ENCODE measurements at places on chromosomes 13 and 19. TPM values are rescaled to one million over a fixed set of nuclear protein-coding genes. Genes with fewer than 3 reads are reported as not detected.

DNA sequence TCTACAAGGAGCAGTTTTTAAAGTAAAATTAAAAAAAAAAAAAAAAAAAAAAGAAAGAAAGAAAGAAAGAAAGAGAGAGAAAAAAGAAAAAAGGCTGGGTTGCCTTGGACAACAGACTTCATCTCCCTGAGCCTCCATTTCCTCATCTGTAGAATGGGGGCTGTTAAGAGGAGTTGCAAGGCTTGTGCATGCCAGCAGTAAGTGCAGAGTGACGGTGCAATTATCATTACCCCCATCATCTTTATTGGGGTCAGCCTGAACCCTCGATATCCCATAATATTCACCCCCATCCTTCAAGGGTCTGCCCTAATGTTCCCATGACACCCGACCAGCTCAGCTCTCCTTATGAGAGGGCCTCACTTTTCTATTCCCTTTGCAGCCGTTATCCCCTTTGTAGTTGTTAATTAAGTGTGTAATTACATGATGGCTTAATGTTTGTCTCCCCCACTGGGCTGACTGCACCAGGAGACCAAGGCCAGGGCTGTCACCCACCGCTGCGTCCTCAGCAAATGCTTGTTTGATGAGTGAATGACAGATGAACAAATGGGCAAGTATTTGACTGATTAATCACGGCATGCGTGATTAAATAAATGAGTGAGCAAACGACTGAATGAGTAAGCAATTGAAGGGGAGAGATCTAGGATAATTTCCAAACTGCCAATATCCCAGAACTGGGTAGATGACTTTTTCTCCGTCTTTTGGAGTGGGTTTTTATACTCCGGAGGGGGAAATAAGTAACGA lies 10.1 kb downstream of the FOSB start:
- H3K27me3 ChIP-seq, result peaks cover 7% of the 10 kb centered on the region
- DNase-seq, result peak; percentile 47
- H3K27ac ChIP-seq, result peak overlapping the region; percentile 98
- peak overlapping the region; percentile 52 for H3K4me3 ChIP-seq

PIAS4 gene
- total RNA-seq, result 35.7 TPM

- no peak for DNase-seq
- no peak overlapping the region for H3K4me3 ChIP-seq
- H3K27ac ChIP-seq, result no peak overlapping the region
- H3K4me1 ChIP-seq, result no peaks in the 10 kb centered on the region
Measured at GRCh38 chr19:32859591-32859990, 10.0 kb downstream of the SLC7A9 start.

DNA sequence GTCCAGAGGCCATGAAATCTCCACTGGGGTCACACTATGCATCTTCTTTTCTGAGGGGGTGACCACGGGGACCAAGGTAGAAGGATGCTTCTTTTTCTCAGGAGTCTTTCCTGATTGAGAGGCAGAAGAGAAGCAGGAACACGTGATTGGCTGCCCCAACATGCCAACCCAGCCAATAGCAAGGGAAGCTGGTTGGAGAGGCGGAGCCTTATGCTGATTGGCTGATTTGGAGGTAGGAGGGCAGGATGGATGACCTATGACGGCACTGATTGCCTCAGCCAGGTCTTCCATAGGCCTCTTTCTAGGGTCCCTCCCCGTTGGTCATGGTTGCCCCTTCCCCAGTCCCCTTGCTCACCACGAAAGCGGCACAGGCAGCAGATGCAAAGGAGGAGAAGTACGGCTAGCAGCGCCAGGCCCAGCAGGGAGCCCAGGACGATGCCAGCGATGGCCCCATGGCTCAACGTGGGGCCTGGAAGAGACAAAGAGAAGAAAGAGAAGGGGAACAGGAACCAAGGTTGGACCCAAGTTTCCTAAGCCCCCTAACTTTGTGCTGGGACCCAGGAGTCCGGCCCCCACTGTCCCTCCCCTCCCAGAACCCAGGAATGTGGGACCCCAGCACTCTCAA lies 8.0 kb downstream of the VSIG10L start:
- no peak overlapping the region for H3K4me3 ChIP-seq
- no peaks in the 10 kb centered on the region for H3K27me3 ChIP-seq
- no peak overlapping the region for H3K27ac ChIP-seq
- no peak for DNase-seq
- H3K36me3 ChIP-seq, result peaks cover 5% of the 10 kb centered on the region

DNA sequence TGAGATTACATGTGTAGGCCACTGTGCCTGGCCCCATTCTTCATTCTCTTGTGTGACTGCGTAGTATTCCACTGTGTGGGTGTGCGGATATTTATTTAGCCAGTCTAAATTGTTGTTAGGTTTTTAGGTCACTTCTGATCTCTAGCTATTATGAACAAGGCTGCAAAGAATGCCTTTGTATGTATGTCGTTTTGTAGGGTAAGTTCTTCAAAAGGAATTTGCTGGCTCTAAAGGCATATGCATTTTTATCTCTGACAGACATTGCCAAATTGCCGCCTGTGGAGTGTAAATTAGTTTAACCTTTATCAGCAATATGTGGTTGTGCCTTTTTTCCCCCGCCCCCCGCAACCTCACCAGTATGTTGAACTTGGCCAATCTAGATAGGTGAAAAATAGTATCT lies 30.3 kb upstream of the EHD2 start:
- H3K27me3 ChIP-seq, result no peaks in the 10 kb centered on the region
- no peak overlapping the region for H3K4me3 ChIP-seq
- DNase-seq, result no peak
- peaks cover 17% of the 10 kb centered on the region for H3K36me3 ChIP-seq
- H3K4me1 ChIP-seq, result no peaks in the 10 kb centered on the region

- H3K4me1 ChIP-seq, result no peaks in the 10 kb centered on the region
- DNase-seq, result no peak
- no peak overlapping the region for H3K27ac ChIP-seq
Measured at GRCh38 chr19:30471441-30471840, 99.3 kb downstream of the ZNF536 start.

GRCh38 chr19:497491-497868 lies 1.2 kb downstream of the MADCAM1 start:
- H3K27me3 ChIP-seq, result peaks cover 33% of the 10 kb centered on the region
- peaks cover 8% of the 10 kb centered on the region for H3K4me1 ChIP-seq
- H3K4me3 ChIP-seq, result no peak overlapping the region
- peaks cover 19% of the 10 kb centered on the region for H3K36me3 ChIP-seq
- DNase-seq, result no peak
- no peak overlapping the region for H3K27ac ChIP-seq

REEP6 gene
- 16.2 TPM for total RNA-seq

DNA sequence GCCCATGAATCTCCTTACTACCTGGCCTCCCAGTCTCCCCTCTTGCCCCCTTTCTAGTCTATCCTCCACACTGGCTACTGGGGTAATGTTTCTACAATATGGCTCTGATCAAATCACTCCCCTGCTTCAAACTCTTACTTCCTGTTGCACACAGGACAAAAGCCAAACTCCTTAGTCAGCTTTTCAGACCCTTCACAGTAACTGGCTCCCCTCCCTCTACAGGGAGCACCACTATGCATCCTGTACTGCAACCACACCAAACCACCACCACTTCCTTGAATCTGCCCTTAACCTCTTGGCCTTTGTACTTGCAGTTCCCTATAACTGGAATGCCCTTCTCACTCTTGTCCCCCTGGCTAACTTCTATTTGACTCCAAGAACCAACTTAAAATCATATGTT lies 32.2 kb downstream of the DEDD2 start:
- peaks cover 19% of the 10 kb centered on the region for H3K27me3 ChIP-seq
- no peak for DNase-seq
- no peak overlapping the region for H3K27ac ChIP-seq
- no peaks in the 10 kb centered on the region for H3K36me3 ChIP-seq
- H3K4me3 ChIP-seq, result no peak overlapping the region
- peaks cover 18% of the 10 kb centered on the region for H3K4me1 ChIP-seq

RXFP2 gene
- not detected for total RNA-seq

DNA sequence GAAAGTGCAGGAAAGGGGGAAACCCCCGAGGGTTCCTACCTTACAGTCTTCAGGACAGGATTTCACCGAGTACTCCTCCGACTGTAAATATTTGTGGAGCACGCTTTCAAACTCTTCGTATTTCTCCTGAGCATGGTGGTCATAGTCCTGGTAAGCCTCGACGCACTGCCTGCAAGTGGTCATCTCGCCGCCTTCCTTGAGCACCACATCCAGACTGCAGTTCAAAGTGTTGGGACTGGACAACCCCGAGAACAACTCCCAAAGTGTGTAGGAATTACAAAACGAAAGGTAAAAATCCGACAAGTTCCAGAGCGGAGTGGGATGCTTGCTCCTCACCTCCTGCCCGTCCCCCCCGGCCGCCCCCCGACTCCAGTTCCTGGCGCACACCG lies 349.7 kb downstream of the LIG4 start:
- peak overlapping the region; percentile 75 for H3K4me3 ChIP-seq
- H3K36me3 ChIP-seq, result peaks cover 27% of the 10 kb centered on the region
- peaks cover 7% of the 10 kb centered on the region for H3K4me1 ChIP-seq
- no peak for DNase-seq

DNA sequence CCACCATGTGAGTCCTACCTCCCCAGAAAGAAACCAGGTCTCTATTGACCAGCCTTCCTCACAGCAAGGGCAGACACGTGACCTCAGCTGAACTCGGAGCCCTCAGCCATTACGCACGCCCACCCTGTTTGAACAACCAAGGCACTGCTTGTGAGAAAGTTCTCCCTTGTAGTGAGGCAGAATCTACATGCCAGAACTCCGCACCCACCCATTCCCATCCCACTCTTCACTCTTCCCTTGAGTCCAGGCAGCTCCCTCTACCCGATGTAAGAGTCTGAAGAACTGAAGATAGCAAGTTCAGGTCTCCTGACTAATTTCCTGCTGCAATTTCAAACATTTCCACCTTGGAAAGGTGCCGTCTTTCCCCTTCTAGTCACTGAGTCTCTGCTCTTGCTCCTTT lies 6.4 kb downstream of the NOVA2 start:
- no peak for DNase-seq
- no peak overlapping the region for H3K4me3 ChIP-seq
- no peak overlapping the region for H3K27ac ChIP-seq
- peaks cover 100% of the 10 kb centered on the region for H3K27me3 ChIP-seq
- peaks cover 8% of the 10 kb centered on the region for H3K4me1 ChIP-seq

CEACAM3 gene
- not detected for total RNA-seq

- H3K4me3 ChIP-seq, result no peak overlapping the region
- no peaks in the 10 kb centered on the region for H3K4me1 ChIP-seq
- H3K27ac ChIP-seq, result no peak overlapping the region
- H3K36me3 ChIP-seq, result no peaks in the 10 kb centered on the region
- DNase-seq, result no peak
Measured at GRCh38 chr13:39269411-39269810, 231.2 kb downstream of the NHLRC3 start.

DNA sequence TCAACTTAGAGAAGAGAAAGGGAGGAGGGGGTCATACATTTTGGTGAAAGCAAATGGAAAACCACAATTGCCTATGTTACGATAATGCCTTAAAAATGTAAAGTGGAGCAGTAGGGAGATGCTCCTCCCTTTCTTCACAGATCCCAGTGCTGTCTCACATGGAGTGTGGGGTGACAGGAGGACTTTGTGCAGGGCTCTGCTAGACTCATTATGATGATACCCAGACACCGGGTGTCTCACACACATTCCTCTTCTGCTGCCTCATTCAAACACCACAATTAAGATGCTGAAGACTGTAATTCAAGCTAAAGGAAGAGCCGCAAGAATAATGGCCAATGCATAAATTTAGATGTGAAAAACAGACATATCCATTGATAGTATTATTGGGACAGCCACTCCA lies 150.6 kb downstream of the LHFPL6 start:
- H3K4me3 ChIP-seq, result no peak overlapping the region
- no peaks in the 10 kb centered on the region for H3K36me3 ChIP-seq
- H3K27me3 ChIP-seq, result peaks cover 19% of the 10 kb centered on the region
- no peaks in the 10 kb centered on the region for H3K4me1 ChIP-seq

DNA sequence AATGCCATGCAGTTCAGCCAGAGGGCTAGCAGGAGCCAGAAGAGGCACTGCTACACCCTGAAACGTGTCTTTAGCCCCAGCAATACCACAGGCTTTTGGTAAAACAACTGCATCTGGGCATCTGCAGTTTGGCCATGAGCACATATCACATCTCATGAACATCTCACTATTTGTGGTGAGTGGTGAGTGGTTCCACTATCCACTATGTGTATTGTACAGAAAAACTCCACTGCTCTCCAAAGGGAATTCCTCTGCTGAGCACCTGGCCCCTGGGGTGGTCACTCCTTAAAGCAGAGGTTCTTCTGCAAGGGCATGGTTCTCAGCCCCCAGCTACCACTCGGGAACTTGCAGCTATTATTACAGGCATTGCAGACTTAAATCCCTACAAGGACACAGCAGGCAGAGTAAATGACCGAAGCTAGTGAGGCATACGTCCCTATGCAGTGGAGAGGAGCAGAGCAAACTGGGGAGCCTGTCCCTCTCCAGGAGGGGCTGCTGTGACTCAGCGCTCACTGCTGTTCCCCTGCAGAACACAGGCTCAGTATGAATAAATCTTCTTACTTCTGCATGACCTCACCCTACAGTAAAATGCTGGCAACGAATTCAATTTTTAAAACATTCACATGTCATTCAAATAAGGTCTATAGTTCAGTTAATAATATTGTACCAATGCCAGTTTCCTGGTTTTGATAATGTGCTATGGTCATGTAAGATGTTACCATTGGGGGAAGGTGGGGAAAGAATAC lies 332.4 kb upstream of the ZNF507 start:
- no peaks in the 10 kb centered on the region for H3K36me3 ChIP-seq
- no peak overlapping the region for H3K4me3 ChIP-seq
- no peaks in the 10 kb centered on the region for H3K27me3 ChIP-seq
- no peak for DNase-seq
- H3K27ac ChIP-seq, result no peak overlapping the region

GRCh38 chr13:51659276-51660127 lies 75.2 kb downstream of the WDFY2 start:
- DNase-seq, result no peak
- H3K4me1 ChIP-seq, result no peaks in the 10 kb centered on the region
- no peak overlapping the region for H3K4me3 ChIP-seq
- H3K27ac ChIP-seq, result no peak overlapping the region
- H3K36me3 ChIP-seq, result no peaks in the 10 kb centered on the region

DNA sequence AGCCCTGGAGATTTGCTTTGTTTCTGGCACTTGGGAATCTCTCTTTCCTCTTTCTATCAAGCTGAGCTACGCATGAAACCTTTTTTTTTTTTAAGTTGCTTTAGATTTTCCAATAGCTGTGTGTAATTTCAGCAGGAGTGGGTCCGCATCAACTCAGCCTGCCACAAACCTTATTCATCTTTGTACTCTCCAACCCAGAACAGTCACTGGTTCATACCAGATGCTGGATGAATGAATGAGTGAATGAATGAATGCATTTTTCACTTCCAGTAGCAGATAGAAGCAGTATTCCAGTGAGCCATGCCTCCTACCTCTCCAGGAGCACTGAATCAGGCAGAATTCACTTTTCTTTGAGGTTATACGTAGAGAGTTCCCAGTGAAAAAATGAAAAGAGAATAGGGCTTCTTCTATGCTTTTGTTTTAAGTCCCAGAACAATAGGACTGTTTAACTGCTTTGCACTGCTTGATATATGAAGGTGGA lies 221.1 kb downstream of the TM9SF2 start:
- H3K27me3 ChIP-seq, result no peaks in the 10 kb centered on the region
- H3K4me1 ChIP-seq, result no peaks in the 10 kb centered on the region
- H3K4me3 ChIP-seq, result no peak overlapping the region
- H3K36me3 ChIP-seq, result no peaks in the 10 kb centered on the region

Data from Calu3 (cell line).